ENCODE measurements at places on chromosomes 7 and 10.

GRCh38 chr10:128209862-128210214 is 83.6 kb upstream of the MKI67 start:
- no peaks in the 10 kb centered on the region for H3K27me3 ChIP-seq
- no peaks in the 10 kb centered on the region for H3K36me3 ChIP-seq
- H3K4me1 ChIP-seq = no peaks in the 10 kb centered on the region
- DNase-seq = no peak

DNA sequence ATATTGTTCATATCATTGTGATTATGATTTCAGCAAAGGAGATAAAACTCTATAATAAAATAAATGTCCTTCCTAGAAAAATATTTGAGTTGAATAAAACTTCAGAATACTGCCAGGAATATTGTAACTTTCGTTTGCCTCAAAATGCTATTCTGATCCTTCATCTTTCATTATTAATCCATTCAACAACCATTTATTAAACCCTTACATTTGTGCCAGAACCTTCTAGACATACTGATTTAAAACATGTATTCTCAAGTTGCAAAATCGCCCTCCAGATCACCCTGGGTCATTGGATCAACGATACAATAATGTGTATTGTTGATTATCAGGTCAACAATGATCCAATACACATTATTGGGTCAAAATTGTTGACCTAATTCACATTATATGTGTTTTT is 759.8 kb downstream of the CNTNAP2 start:
- H3K27me3 ChIP-seq = no peaks in the 10 kb centered on the region
- DNase-seq = no peak
- H3K36me3 ChIP-seq = no peaks in the 10 kb centered on the region
- no peak overlapping the region for H3K4me3 ChIP-seq
- H3K27ac ChIP-seq = no peak overlapping the region

DNA sequence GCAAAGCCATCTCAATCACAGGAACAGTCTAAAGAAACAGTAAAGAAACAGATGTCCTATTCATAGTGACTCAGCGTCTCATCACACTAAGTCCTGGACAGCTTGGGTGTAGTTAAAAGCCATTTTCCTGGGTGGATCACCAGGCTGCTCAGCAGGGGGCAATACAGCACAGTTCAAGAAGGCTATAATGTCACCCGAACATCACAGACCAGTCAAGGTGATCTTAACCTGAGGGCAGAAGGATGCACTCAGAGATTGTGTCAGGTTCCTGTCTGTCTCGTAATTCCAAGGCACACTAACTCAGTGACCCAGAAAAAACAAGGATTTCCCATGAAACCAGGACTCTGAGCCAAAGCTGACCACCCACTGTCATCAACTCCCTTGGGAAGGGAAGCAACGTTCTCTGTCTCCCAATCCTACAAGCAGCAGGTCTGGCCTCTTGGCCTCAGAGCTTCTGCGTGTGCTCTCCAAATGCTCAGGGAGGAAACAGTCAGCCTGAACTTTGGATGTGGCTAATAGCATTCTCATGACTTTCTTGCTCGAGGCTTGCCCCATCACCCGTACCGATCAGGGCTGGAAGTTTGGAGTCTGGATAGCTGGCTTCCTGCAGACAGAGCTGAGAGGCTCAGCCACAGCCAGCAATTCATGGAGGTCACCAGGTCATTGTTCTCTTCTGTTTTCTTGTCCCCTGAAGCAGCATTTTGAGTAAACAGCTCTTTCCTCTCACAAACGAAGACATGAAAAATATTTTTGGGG is 90.4 kb upstream of the FAM171A1 start:
- no peak overlapping the region for H3K27ac ChIP-seq
- no peaks in the 10 kb centered on the region for H3K4me1 ChIP-seq
- DNase-seq = no peak
- no peak overlapping the region for H3K4me3 ChIP-seq

GRCh38 chr10:86862786-86863483 is 94.5 kb downstream of the MMRN2 start:
- no peak overlapping the region for H3K27ac ChIP-seq
- H3K4me1 ChIP-seq = no peaks in the 10 kb centered on the region
- no peaks in the 10 kb centered on the region for H3K27me3 ChIP-seq
- no peak for DNase-seq
- no peaks in the 10 kb centered on the region for H3K36me3 ChIP-seq

- H3K4me3 ChIP-seq = no peak overlapping the region
- no peaks in the 10 kb centered on the region for H3K27me3 ChIP-seq
- DNase-seq = no peak
- peaks cover 40% of the 10 kb centered on the region for H3K4me1 ChIP-seq
Measured at GRCh38 chr7:40720416-40720815, 585.6 kb downstream of the SUGCT start.

- H3K27me3 ChIP-seq = no peaks in the 10 kb centered on the region
- H3K27ac ChIP-seq = no peak overlapping the region
- H3K4me3 ChIP-seq = no peak overlapping the region
- no peaks in the 10 kb centered on the region for H3K36me3 ChIP-seq
- no peaks in the 10 kb centered on the region for H3K4me1 ChIP-seq
- no peak for DNase-seq
Measured at GRCh38 chr10:4473977-4474376, 352.0 kb upstream of the AKR1E2 start.

DNA sequence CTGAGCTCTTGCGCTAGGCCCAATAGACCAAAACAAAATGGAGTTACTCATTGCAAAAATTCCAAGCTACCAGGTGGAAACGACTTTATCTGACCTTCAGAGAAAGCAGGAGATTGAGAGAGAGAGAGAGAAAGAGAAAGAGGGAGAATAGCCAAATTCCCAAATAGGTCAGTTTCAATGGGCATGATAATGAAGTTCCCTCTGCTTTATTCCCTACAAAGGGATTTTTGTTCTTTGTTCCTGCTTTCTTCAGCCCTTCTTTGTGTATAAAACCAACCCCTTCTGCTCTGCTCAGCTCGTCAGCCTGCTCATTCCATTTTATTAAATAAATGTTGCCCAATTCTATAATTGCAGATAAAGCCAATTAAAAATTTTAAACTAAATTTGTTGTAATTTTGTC is 45.0 kb upstream of the GPR37 start:
- no peak overlapping the region for H3K4me3 ChIP-seq
- DNase-seq = no peak
- H3K36me3 ChIP-seq = no peaks in the 10 kb centered on the region
- H3K4me1 ChIP-seq = no peaks in the 10 kb centered on the region
- H3K27me3 ChIP-seq = no peaks in the 10 kb centered on the region

DNA sequence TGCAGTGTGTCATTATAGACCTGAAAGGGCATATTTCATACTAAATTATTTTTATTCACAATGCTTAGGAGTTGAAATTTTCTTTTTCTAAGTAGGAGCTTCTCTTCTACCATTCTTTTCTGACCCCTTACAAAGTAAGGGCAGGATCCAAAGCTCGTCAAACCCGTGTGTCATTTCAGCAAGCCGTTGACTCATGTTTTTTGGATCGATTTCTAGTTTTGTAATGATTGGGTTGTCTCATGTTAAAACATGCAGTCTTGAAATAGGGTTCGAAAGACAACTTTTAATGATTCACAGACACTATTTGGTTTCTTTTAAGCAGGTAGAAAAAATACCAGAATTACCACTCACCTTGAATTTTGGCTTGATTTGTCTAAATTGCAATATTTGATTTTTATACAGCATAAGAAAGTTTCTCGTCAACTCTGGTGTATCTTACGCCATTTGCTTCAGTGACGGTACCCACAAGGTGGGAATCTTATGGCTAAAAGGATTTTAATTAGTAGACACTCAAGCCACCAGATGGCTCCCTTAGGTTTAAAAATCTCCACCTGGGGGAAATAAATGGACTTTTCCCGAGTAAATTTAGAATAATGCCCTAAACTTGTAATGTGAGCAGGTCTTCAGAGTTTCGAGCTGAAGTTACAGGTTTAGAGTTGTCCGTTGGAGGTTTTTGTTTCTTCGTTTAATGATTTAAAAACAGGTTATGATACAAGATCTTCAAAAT is 283.4 kb downstream of the CCDC3 start:
- peak; percentile 20 for DNase-seq
- H3K4me3 ChIP-seq = no peak overlapping the region
- no peaks in the 10 kb centered on the region for H3K36me3 ChIP-seq
- H3K4me1 ChIP-seq = peaks cover 13% of the 10 kb centered on the region
- H3K27ac ChIP-seq = no peak overlapping the region

GRCh38 chr7:99193527-99194220 is 14.2 kb downstream of the KPNA7 start:
- H3K4me1 ChIP-seq = no peaks in the 10 kb centered on the region
- no peaks in the 10 kb centered on the region for H3K36me3 ChIP-seq
- no peaks in the 10 kb centered on the region for H3K27me3 ChIP-seq
- H3K27ac ChIP-seq = no peak overlapping the region
- no peak for DNase-seq
- H3K4me3 ChIP-seq = no peak overlapping the region

DNA sequence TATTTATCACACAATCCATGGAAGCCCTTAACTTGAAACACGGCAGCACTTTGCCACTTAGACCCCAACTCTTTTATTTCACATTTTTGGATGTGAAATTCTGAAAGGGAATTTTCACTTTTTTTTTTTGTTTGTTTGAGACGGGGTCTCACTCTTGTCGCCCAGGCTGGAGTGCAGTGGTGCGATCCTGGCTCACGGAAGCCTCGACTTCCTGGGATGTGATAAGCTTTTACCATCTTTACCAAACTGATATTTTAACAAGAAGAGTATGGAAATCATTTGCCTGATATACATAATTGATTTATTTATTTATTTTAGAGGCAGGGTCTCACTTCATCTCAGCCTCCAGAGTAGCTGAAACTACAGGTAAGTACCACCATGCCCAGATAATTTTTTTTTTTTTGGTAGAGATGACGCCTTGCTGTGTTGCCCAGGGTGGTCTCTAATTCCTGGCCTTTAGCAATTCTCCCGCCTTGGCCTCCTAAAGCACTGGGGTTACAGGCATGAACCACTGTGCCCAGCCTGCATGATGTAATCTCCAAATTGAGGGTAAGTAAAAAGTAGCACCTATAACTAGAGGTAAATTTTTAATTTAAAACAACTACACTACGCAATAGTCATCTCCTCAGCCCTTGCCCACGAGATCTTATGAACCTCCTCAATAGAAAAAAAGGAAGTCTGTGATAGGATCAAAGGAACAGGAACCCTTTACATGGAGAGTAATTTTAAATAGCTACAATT is 180.7 kb upstream of the KLF14 start:
- H3K27me3 ChIP-seq = no peaks in the 10 kb centered on the region
- no peak for DNase-seq
- peak overlapping the region; percentile 86 for H3K27ac ChIP-seq

DNA sequence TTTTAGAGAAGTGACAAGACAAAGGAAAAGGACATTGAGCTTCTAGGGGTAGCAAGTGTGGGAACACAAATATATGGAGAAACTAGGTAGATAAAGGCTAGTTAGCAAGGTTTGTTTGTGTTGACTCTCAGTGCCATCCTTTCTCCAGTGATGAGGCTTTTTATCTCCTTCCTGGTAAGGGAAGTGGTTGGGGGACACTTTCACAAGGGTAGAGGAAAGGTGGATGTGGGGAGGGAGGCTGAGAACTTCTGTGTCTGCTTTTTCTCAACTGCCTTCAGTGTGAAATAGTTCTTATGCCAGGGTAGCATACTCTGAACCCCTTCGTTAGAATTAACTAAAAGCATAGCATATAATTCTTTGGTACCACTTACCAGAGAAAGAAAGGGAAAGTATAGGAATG is 93.0 kb upstream of the STRIP2 start:
- no peaks in the 10 kb centered on the region for H3K27me3 ChIP-seq
- H3K36me3 ChIP-seq = no peaks in the 10 kb centered on the region
- DNase-seq = no peak

GRCh38 chr7:143012409-143012808 is 14.5 kb downstream of the OR9A2 start:
- H3K4me1 ChIP-seq = peaks cover 20% of the 10 kb centered on the region
- no peak overlapping the region for H3K4me3 ChIP-seq
- no peak for DNase-seq

GRCh38 chr10:118444069-118444468 is 101.9 kb upstream of the FAM204A start:
- peaks cover 2% of the 10 kb centered on the region for H3K4me1 ChIP-seq
- DNase-seq = peak; percentile 60
- H3K27ac ChIP-seq = no peak overlapping the region
- no peak overlapping the region for H3K4me3 ChIP-seq

DNA sequence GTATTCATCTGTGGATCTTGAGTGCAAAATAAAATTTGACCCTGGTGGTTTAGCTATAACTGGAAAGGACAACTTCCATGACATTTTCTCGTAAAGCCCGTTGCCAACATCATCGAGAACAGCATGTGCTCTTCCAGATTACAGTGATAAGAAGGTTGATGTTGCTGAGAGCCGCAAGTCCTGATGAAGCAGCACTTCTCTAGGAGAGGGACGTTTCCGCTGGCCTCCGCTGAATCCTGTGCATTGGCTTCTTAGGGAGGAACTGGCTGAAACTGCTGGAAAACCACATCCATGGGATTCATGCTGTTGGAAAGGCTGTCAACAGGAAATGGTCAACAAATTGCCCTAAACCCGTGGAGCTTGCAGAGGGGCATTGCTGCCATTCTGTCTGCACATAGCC is 21.4 kb upstream of the ABCB5 start:
- H3K4me3 ChIP-seq = no peak overlapping the region
- no peak overlapping the region for H3K27ac ChIP-seq
- DNase-seq = no peak
- H3K4me1 ChIP-seq = peaks cover 23% of the 10 kb centered on the region
- H3K27me3 ChIP-seq = no peaks in the 10 kb centered on the region

DNA sequence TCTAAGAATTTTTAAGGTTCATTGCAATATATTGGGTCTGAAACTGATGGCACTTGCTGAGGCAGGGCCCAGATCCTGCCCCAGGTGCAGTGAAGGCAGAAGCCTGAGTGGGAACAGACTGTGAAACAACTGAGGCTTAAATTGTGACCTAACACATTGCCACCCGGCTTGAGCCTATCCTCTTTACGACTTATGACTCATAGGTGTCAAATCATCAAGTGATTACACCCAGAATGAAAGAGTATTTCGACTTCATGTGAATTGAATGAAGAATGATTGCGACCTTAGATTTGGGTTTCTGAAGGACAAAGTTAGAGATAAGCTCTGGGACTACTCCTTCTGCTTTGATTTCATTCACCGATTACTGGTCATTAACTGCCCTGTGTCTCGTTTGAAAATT is 200.9 kb downstream of the CREB5 start:
- H3K36me3 ChIP-seq = no peaks in the 10 kb centered on the region
- peaks cover 17% of the 10 kb centered on the region for H3K4me1 ChIP-seq
- H3K27ac ChIP-seq = no peak overlapping the region
- no peak overlapping the region for H3K4me3 ChIP-seq
- DNase-seq = no peak

DNA sequence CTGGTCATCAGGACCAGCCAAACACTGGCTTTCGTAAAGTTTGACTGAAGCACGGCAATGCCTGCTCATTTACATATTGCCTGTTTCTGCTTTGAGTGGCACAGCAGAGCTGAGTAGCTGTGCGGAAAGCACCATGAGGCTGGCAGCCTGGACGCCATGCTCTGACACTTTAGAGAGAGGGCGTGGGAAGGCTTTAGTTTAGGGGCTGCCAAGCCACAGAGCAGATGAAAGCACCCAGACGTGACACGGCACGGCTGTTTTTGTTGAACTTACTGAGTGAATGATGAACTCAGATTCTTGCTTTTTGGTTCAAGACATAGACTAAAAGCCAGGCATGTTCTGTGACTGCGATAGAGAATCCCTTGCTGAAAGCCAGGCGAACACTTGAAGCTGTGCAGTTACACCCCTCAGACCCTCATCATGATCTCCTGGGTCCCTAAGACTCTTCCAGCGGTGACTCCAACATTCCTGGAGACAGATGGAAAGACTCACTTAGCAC is 182.1 kb downstream of the ZMYND11 start:
- no peak overlapping the region for H3K4me3 ChIP-seq
- DNase-seq = peak; percentile 19
- H3K27ac ChIP-seq = peak overlapping the region; percentile 36
- peaks cover 8% of the 10 kb centered on the region for H3K4me1 ChIP-seq

All from SJCRH30 (cell line).